ENCODE measurements at places on chromosomes 3 and 15.

DNA sequence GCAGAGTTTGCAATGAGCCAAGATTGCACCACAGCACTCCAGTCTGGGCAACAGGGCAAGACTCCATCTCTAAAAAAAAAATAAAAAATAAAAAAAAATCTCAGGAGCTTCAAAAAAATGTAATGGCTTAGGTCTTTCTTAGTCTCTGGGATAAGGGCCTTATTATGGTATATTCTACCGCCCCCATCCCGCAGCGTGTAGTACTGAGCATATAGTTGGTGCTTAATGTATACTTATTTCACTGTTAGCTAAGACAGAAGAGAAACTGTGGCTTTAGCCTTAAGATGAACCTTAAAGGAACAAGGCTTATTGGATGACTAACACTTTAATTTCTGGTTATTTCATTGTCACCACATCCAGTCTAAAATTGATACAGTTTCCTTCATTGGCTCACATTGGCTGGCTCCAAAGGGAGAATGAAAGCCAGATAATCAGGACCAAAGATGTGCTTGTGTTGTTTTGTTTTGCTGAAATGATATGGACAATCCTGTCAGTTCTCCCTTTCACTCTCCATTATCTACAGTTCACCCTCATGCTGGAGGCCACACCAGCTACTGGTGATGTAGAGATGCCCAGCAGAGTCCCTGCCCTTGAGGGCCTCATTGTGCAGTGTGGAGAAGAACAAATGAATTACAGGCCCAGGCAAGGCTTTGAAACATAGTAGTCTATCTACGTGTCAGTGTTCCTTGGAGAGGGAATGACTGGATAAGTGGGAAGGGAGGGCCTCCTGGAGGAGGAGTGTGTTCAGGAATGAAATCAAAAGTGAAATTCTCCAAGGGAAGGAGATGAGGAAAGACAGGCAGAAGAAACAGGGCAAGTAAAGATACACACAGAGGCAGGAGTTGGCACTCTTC, 17.4 kb upstream of the RAF1 start:
- DNase-seq: no peak

DNA sequence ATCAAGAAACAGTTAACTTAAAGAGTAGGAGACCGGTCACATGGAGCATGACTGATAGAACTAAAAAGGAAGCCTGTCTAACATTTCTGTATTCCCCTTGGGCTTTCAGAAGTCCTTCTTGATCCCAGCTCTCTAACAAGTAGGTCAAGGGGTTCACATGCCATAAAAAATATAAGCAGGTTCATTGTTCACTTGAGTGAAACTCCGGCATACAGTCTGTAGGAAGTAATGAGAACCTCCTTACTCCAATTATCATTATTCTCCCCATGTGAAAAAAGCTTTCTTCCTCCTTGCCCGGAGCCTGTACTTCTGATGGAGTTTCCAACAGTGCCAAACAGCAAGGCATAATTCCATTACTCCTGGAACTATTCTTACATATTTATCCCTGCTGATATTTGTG, 242.8 kb upstream of the CNTN4 start:
- no peak for DNase-seq

GRCh38 chr3:169453256-169454059, 210.1 kb downstream of the MECOM start:
- no peak for DNase-seq

DNA sequence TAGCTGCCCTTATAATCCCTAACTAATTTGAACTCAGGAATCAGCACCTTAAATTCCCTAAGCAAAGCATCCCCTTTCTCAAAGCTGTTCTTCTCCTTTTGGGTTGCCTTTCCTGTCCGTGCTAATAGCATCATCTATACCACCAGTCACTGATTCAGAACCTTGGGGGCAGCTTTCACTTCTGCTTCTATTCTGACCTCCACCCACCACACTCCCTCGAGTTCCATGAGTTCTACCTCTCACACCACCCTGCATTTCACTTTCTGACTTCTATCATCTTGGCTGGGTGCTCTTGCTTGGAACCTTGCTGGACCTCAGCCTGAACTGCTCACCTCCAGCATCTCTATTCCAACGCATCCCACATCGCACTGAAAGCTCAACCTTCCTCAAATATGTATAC, 55.4 kb upstream of the KCNMB2 start:
- DNase-seq: no peak

- DNase-seq: no peak
These were observed 199.6 kb upstream of the EIF1B start for GRCh38 chr3:40109641-40110490.

DNA sequence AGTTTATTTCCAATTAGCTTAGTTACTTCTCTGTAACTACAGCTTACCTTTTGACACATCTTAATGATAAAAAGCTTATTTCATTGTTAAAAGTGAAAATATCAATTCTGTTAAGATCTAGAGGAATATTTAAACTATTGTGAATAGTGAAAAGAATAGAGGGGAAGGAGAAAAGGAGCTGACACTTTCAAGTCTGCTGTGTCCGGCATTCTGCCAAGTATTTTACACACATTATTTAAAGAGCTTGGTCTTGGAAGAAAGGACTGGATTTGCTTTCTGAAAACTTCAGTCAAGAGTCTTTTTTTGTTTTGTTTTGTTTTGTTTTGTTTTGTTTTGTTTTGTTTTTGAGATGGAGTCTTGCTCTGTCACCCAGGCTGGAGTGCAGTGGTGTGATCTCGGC, 34.8 kb downstream of the CCDC80 start:
- no peak for DNase-seq

GRCh38 chr15:74040109-74040850, 42.1 kb downstream of the GOLGA6A start:
- DNase-seq: no peak

GRCh38 chr15:85137489-85138168, 156.0 kb downstream of the PDE8A start:
- no peak for DNase-seq

DNA sequence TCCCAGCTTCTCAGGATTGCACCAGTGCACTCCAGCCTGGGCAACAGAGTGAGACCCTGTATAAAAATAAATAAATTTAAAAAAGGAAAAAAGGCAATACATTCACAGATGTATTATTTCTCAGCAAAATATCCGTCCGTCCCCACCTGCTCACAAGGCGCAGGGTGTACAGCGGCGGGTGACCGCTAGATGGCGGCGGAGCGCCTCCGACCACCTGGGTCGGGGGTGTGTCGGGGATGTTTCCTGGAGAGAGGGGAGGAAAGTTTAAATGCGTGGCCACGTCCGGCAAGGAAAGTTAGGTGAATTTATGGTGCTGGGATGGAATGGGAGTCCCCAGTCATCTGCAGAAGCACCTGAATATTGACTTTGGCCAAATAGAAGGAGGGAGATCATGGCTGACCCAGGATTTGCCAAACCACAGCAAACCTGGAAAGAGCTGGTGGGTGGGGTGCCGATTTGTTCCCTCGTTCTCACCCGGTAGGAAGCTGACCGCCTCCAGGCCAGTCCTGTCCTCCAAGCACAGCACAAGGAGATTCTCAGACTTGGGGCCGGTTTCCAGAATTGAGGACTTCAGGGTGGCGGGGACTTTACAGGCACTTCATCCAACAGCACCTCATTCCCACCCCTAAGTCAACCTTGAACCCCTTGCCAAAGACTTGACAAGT, 88.3 kb downstream of the TMEM266 start:
- peak; percentile 56 for DNase-seq

GRCh38 chr3:144437989-144438388, 466.4 kb downstream of the DIPK2A start:
- no peak for DNase-seq

DNA sequence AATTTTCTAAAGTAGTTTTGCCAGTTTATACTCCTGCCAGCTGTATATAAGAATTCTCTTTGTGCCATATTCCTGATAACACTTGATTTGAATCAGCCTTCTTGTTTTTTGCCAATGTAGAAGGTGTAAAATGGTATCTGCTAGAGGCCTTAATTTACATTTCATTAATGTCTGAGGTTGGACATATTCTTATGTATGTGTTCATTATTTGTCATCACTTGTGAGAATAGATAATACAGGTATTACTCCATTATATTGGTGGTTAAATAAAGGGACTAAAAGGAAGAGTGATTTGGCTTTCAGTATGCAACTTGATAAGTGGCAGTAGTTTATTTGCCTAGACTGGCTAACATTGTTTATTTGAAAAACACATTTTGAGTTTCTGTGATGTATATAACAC, 25.8 kb downstream of the PAK2 start:
- DNase-seq: no peak

DNA sequence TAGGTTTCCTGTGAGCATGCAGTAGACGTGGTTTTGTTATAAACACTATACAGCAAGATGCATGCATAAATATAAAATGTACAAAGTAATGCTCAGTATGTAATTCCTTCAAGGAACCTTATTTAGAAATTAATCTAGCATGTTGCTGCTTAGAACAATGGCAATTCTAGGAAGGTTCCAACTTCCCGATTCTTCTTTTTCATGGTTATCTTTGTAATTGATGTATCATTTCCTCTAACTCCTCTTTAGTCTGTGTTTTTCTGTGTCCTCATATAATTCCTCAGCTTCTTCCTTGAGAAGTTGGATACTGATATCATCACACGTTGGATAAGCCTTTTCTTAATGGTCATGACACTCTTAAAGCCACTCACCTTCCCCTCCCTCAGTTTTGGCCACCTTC, 3.5 kb downstream of the TSEN2 start:
- DNase-seq: no peak

GRCh38 chr3:193016437-193016901, 98.8 kb upstream of the MB21D2 start:
- no peak for DNase-seq

DNA sequence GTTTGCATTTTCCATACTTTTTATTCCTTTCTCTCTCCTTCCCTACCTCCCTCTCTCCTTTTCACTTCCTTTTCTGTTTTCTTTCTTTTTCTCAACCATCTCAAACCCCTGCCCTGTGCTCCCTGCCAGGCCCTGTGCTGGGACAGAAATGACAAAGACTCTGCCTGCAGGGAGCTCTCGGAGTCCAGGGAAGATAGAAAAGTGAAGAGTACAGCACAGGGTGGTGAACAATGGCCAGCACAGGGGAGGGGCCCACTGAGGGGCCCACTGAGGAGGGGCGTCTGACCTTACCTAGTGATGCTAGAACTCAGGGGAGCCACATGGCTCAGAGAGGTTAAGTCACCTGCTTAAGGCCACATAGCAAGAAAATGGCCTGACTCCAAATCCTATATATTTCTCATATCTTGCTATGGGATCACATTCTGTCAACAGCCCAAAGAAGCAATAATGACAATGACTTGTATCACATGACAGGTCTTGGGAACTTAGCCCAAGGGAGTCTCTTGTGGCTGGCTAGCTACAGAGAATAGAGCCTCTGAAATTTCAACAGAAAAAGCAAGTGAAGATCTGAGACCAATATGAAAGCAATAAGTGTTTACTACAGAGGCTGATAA, 44.3 kb upstream of the ATP2B2 start:
- no peak for DNase-seq

- DNase-seq: no peak
These were observed 29.0 kb downstream of the ADIPOQ start for GRCh38 chr3:186871403-186871924.

GRCh38 chr3:15434756-15435155, 7.4 kb downstream of the EAF1 start:
- no peak for DNase-seq

GRCh38 chr3:62574266-62574898, 201.0 kb upstream of the FEZF2 start:
- DNase-seq: no peak

DNA sequence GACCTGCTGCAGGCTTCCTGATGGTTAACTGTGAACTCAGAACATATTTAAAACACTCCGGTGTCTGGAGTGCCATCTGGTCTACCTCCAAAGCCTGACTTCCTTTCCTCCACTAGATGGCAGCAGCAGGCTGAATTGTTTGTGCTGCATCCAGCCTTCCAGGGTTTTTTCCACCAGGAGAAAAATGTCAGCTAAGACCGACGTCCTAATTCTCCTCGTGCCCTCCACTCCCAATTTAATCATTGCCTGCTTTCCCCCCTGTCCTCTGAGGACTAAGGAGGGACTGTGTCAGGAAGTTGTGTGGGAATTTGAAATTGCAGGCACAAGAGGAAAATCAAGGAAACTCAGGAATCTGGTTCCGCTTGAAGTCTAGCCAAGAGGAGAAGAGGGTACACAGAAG, 165.2 kb upstream of the UMPS start:
- peak; percentile 31 for DNase-seq

- no peak for DNase-seq
These were observed 44.3 kb downstream of the IL5RA start for GRCh38 chr3:3065876-3066275.
